ENCODE measurements at places on chromosomes 7 and 10.

- no peak for DNase-seq
These were observed 4.6 kb downstream of the SHOC2 start for GRCh38 chr10:110923856-110924493.

- DNase-seq = no peak
These were observed 38.5 kb downstream of the IGF2BP3 start for GRCh38 chr7:23431702-23432199.

GRCh38 chr10:119494236-119495020 is 48.1 kb downstream of the RGS10 start:
- no peak for DNase-seq

- DNase-seq = no peak
These were observed 309.3 kb upstream of the KCND2 start for GRCh38 chr7:119963654-119964053.

- no peak for DNase-seq
These were observed 8.6 kb upstream of the NKX2-3 start for GRCh38 chr10:99524050-99524666.

DNA sequence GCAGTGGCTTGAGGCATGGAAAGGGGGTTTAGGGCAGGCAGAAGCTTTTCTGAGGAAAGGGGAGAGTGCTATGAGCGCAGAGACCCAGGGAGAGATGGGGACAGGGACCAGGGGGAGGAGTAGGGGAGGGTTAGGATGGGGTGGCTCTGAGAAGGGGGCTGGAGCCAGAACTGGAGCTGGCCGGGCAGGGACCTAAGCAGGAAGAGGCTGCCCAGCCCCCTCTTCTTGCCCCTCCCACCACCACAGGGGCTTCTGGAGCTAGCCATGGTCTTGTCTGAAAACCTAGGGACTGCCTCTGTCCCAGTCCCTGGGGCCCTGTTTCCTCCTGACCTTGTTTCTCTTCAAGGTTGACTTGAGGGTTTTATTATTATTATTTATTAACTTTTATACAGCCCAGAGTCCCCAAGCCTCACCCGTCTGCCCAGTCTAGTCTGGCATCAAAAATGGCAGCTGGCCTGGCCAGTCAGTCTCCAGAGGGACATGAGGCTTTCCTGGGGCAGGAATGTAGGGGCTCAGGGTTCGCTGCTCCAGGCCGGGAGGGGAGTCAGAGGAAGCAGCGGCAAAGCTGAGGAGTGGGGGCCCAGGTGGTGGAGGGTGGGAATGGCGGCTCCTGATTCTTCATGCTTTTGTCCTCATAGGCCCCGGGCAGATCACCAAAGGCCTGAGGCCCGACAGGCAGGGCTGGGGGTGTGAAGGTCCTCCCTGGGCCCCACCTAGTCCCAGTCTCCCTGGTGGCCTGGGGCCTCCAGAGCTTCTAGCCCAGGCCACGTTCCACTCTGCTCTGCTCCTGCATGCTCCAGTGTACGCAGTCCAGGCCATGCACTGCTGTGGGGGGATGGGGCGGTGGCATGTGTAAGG is 5.7 kb downstream of the TRIM8 start:
- DNase-seq = no peak

DNA sequence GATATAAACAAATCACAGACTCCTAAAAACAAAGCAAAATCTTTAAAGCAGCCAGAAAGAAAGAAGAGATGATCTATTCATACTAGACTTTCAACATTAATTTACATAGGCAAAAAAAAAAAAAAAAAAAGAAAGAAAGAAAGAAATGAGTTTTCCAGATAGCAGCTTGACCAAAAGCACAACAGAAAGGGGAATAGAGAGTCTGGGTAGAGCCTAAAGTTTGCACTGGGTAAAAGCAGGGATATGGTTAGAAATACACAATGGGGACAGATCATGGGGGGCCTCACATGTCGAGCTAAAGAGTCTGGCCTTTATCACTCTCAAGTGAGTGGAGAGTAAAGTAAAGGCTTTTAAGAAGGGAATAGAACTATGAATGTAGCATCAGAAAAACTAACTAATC is 169.8 kb downstream of the SGMS1 start:
- no peak for DNase-seq

GRCh38 chr10:12194752-12195271 is 879 bp downstream of the NUDT5 start:
- DNase-seq = no peak

Data from stimulated activated CD4-positive, alpha-beta T cell treated with anti-CD3 and anti-CD28 coated beads, Interleukin-1b, Interleukin-23, amount 100 ng/mL, for 1 hour (primary cell).